ENCODE measurements at places on chromosomes 12 and 14. TPM values are rescaled to one million over a fixed set of nuclear protein-coding genes. Genes with fewer than 3 reads are reported as not detected.

The CDC42BPB gene
- 169 TPM for total RNA-seq

The KRT79 gene
- total RNA-seq, result not detected

The RERG gene
- total RNA-seq, result not detected

The LRRC10 gene
- not detected for total RNA-seq

The CLEC4C gene
- total RNA-seq, result not detected

The LHX5 gene
- not detected for total RNA-seq

The ANKS1B gene
- total RNA-seq, result 0.65 TPM

The ZC3H14 gene
- total RNA-seq, result 62.7 TPM

Measured in vein endothelial cell (primary cell).